ENCODE measurements at places on chromosomes 6 and 20. TPM values are rescaled to one million over a fixed set of nuclear protein-coding genes. Genes with fewer than 3 reads are reported as not detected.

TMEM74B gene
- 35.4 TPM for total RNA-seq

ENPP3 gene
- 0.64 TPM for total RNA-seq

C6orf15 gene
- total RNA-seq = not detected

CAGE1 gene
- not detected for total RNA-seq

SLC26A8 gene
- 0.97 TPM for total RNA-seq

NPBWR2 gene
- not detected for total RNA-seq

TMEM170B gene
- total RNA-seq = 5.0 TPM

SIM1 gene
- total RNA-seq = 0.41 TPM

HLA-DPA1 gene
- 8.5 TPM for total RNA-seq

RIPOR3 gene
- 11.2 TPM for total RNA-seq

OR2J3 gene
- not detected for total RNA-seq

KCNK5 gene
- 9.8 TPM for total RNA-seq

ATXN1 gene
- 18.7 TPM for total RNA-seq

F13A1 gene
- total RNA-seq = not detected

ERVFRD-1 gene
- total RNA-seq = not detected

BPIFA1 gene
- total RNA-seq = not detected

KHDC1L gene
- total RNA-seq = not detected

BPIFB2 gene
- not detected for total RNA-seq

PCSK2 gene
- total RNA-seq = 1.0 TPM

C20orf144 gene
- not detected for total RNA-seq

EFCAB8 gene
- 1.1 TPM for total RNA-seq

All from endothelial cell (in vitro differentiated cells).